ENCODE measurements at places on chromosomes 7 and 10.

- DNase-seq: peak; percentile 78
Measured at GRCh38 chr10:71975871-71976725, 11.9 kb downstream of the CHST3 start.

DNA sequence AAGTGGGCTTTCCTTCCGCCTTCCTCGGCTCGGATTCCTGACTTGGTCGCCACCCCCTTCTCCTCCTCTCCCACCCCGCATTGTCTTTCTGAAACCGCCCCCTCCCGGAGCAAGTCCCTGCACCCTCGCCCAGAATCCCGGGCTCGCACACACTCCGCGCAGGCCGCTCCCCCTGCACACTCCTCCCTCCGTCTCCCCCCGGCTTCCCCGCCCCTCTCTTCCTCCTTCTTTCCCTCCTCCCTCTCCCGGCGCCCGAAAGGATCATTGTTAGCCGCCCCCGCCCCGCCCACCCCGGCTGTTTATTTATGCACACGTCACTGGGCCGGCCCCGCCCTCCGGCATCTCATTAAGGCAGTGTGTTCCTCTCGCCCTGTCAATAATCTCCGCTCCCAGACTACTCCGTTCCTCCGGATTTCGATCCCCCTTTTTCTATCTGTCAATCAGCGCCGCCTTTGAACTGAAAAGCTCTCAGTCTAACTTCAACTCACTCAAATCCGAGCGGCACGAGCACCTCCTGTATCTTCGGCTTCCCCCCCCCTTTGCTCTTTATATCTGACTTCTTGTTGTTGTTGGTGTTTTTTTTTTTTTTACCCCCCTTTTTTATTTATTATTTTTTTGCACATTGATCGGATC lies at the start of gene TCF7L2:
Gene TCF7L2, plus strand, starts transcription at position 373 of the 633 bp plus-strand sequence. CDS start 510 bp downstream, outside the sequence.
- DNase-seq: peak; percentile 92

DNA sequence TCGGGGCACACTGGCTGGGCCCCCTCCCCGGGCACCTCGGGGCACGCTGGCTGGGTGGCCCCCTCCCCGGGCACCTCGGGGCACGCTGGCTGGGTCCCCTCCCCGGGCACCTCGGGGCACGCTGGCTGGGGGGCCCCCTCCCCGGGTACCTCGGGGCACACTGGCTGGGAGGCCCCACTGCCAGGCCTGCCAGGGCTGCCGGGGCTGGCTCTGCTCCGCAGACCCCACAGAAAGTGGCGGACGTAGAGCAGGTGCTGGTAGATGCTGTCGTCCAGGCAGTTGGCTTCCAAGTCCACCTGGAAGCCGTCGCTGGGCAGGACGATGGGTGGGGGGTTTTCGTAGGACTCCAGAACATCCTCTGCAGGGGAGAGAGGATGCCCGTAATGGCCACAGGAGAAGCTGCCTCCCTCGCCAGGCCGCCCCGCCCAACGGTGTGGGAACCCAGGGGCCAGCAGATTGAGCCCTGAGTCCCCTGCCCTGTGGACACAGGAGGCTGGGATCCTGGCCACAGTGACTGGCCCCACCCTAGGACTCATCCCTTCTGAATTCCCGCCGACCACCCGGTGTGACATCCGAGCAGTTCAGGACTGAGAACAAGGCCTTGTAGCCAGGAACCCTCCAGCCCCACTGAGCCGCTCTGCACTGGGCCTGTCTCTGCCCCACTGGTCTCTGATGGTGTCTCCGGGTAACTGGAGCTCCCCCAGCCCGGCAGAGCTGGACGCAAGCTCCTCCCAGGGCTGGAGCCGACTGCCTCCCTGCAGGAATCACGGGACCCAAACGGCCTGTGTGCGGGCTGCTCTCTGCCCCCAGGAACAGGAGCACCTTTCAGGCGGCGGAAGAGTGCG lies 28.2 kb downstream of the AP5Z1 start:
- DNase-seq: no peak

DNA sequence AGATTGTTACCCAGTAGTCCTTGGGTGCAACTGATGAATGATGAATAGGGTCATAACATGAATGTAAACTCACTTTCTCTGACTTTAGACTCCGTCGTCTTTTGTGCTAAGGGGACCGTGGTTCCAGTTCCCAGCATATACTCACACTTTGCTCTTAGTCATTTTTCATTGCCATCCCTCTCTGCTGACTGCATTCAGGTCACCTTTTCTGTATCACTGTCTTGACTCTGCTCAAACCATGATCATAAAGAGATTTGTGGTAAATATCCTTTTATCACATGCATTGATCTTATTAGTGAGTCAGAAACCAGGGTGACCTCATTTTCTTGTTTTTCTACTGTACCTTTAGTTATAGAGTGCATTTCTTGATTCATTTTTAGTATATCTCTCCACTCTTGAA lies 141.1 kb upstream of the AGR3 start:
- no peak for DNase-seq

DNA sequence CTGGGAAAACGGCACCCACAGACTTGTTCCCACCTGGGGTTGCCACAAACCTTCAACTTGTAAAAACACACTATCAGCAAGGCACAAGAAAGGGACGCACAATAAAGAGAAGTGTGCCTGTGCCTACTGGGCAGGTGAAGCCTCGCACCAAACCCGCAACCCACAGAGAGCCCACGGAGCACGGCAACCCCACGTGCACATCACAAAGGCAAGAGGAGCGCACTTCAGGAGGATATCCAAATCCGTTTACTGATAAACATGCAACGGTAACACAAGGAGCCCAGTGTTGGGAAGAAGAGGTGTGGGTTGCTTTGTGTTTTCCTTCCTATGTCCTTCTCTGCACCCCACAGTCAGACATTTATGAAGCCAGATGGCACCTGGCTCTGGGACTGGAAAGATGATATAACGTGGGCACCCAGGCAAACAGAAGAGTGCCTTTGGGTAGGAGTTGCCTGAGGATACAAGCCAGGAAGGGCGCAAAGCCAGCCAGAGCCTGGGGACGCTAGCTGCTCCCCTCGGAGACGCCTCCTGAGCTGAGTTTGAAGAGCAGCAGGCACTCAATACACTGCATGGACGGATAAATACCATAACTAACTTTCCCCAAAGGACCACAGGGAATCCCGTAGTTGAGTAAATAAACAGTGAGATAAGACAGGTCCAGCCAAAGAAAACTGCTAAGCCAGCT lies 41.6 kb downstream of the TCERG1L start:
- DNase-seq: peak; percentile 37

DNA sequence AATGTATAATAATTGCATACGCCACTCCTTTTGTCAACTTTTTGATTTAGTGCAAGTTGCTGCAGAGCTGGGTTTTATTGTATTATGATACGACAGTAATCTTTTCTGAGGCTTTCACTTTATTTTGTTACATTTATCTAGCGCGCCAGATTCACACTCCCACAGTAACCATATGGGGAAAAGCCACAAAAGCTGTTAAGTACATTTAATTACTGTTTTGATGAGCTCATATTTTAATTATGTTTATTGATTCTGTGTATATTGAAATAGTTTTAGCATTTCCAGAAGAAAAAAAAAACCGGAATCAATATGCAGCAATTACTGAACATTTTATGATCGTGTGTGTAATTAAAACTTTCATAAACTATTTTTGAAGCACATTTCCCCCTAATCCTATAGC lies 118.5 kb downstream of the RAB11FIP2 start:
- no peak for DNase-seq

GRCh38 chr10:103980288-103980906 lies 13.5 kb downstream of the SLK start:
- DNase-seq: no peak

GRCh38 chr10:132698761-132699391 lies 87.1 kb downstream of the NKX6-2 start:
- no peak for DNase-seq

DNA sequence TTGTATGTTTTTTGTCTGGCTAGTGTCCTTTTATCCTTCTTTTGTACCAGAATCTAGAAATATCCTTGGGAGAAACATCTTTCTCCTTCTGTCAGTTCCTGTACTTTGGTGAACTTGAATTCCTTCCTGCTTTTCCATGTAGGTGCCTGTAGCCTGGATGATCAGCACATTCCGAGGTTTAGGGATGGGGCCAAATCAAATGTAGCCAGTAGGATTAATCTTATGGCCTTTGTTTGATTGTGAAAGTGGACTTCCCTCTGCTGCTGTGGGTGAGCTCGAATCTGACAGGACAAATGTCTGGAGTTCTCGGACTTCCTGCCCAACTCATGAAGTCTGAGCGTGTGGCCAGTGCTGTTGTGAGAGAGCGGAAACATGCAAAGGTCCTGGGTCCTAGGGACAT lies 33.2 kb upstream of the NAMPT start:
- no peak for DNase-seq

- peak; percentile 58 for DNase-seq
Measured at GRCh38 chr7:100003711-100004661, 11.4 kb upstream of the ZKSCAN1 start.

DNA sequence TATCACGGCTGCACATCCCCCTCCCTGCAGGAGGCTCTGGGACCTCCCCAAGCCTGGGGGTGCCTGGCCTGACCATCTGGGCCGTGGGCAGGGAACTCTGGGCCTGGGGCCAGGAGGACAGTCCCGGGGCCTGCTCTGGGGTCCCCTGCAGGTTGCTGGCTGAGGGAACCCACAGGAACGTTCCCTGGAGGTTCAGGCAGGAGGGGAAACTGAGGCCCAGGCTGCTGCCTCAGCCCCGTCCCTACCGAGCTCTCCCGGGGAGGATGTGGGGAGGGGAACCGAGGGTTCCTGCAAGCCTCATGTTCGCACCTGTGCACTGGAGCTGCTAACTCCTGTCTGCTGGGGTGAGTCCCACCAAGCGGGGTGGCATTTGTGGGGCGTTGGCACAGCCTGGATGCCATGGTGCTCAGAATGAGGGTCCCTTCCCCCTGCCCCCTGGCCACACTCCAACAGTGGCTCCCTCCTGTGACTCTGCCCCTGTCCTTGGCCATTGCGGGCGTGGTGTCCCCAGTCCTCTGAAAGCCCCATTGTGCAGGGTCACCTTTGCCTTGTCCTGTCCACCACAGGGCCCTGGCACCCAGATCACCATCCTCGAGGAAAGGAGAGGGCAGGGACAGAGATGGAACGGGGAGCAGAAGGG lies 9.4 kb downstream of the ELFN1 start:
- no peak for DNase-seq

GRCh38 chr7:152313831-152314604 lies 121.8 kb downstream of the KMT2C start:
- DNase-seq: no peak

- no peak for DNase-seq
Measured at GRCh38 chr7:12777257-12777656, 89.8 kb downstream of the ARL4A start.

DNA sequence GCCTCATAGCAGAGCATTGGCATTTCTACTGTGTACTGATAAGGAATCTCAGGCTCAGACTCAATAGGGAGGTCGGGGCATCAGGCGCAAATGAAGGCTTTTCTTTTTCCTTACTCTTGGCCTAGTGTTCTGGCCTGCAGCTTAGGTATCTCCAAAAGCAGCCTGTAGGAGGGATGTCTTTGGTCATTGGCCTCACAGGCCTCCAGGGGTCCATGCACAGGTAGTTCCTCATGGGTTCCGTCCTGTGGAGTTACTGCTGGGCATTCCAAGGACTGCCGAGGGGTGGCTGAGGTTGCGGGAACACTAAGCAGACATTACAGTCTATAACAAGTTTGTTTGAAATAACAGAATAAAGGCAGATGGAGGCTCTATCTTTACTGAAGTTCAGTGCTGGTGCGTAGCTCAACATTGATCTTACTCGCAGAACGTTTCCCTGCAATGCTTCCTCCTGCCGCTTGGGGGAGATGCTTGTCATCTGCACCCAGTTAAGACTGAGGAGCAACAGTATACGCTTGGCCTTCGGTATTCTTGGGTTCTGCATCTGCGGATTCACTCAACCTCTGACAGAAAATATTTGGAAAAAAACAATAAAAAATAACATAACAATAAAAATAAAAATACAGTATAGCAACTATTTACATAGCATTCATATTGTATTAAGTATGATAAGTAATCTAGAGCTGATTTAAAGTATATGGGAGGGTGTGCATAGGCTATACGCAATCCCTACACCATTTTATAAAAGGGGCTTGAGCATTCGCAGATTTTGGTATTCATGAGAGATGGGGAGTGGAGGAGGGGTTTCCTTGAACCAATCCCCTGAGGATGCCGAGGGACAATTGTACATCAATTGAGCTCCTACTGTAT lies 58.9 kb downstream of the SH2D4B start:
- DNase-seq: no peak

DNA sequence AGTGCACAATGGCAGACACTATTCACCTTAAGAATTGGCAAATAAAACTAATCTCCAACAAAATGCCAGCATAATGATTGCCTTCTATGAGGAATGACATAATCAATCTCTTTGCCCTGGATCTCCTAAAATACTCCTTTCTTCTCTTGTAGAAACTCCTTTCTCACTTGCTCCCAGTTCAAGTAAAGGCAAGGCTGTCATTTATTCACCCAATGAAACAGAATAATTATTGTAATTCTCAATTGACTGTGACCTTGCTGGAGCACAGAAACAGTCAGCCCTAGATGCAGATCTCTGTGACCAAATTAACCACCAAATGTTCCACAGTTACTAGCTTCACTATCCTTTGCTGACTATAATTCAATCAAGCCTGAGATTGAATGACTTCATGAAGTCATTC lies 99.3 kb downstream of the SEMA3C start:
- no peak for DNase-seq

- DNase-seq: no peak
Measured at GRCh38 chr7:47698386-47698785, 116.5 kb upstream of the TNS3 start.

DNA sequence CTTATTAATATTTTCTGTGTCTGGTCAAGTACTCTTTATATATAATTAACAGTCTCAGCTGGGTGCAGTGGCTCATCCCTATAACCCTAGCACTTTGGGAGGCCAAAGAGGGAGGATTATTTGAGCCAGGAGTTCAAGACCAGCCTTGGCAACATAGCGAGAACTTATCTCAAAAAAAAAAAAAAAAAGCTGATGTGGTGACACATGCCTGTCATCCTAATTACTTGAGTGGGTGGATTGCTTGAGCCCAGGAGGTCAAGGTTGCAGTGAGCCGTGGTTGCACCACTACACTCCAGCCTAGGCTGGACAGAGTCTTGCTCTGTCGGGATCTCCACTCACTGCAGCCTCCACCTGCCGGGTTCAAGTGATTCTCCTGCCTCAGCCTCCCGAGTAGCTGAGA lies 6.7 kb upstream of the ELOVL3 start:
- DNase-seq: no peak

DNA sequence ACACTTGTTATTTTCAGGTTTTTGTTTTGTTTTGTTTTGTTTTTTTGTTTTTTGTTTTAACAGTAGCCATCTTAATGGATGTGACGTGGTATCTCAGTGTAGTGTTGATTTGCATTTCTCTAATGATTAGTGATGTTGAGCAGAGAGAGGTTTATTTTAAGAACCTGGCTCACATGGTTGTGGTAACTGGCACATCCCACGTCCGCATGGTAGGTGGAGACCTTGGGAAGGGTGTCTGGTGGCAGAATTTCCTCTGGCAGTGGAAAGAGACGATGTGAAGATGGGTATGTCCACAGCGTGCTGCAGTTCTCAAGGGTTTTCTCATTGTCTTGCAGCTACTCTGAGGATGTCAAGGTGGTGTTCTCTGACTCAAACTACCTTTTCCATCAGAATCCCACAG lies 252.2 kb downstream of the GALNT17 start:
- DNase-seq: no peak

GRCh38 chr7:116783666-116784318 lies 78.6 kb upstream of the CAPZA2 start:
- DNase-seq: no peak
